DND-41 (cell line): ENCODE measurements at places on chromosomes 5 and 9.
A peak's percentile ranks its signal among the peaks of the same experiment; 100 is the strongest.

DNA sequence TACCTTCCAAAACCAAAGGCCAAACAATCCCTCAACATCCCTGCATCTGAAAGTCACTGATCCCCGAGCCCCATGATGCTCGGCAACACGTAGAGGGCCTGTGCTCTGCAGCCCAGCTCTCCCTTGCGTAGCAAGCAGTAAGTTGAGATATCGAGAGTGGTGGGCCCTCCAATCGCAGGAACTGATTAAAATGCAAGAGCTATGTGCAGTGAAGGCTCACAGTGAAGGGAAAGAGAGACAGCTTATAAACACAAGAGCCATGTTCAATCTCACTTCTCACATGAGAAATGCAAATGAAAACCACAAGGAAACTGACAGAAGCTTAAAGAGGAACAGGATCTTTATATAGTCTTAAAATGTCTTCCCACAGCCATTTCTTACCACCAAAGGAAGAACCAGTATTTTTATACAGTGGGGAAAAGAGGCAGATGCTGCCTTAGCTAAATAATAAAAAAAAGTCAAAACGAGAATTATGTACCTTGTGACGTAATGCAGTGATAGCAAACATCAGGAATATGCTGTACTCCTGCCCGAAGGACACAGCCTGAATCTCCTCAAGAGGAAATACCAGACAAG is 24.6 kb downstream of the TTF1 start:
- no peak for DNase-seq

DNA sequence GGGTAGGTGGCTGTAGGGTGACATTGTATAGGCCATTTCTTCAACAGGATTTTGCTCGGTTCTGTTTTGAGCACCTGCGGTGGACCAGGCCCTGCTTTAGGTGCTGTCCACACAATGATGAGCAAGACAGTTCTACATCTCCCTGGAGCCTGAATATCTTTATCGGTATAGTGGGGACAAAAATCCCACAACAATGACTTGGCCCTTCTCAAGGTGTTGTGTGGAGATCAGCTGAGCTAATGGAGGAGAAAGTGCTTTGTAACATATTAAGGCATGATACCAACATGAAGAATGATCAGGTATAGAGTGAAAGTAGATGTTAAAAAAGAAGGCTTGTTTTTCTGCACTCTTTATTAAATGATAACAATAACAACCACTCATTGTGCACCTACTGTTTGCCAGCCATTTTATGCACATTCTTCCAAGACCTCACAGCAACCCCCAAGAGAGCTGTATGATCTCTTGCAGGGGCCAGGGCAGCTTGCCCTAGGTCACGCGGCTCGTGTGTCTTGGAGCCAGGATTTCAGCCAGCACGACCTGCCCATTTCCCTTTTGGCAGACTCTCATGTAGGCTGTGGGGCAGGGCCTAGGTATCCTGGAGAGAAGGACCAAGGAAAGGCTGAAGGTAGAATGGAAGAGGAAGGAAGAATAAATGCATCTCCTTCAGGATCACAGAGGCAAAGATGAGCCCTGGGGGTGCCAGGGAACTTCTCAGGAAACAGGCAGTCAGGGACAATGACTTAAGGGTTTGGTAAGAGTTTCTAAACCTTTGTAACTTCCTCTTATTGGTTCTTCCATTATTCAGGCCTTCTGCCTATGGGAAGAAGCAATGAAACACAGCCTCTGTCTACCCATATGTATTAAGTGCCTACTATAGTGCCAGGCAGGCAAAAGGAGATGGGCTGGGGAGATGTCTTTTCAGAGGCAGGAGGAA is 50.0 kb upstream of the PPARGC1B start:
- DNase-seq = no peak

DNA sequence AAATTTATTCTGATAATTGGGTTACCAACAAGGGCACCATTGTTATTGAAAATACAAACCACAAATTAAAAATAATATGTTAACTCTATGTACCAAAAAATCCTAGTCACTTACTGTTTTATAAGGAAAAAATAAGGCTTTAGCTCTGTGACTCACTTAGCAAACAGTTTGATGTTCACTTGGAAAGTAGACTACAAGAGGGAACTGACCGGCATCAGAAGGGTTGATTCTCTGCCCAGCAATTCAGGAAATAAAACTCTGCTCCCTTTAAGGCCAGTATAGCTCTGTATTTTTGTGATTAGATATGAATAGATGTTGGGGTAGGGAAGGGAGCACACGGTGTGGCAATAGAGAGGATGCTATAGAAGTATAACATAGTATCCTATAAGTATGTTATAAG is 671.3 kb downstream of the LRRC70 start:
- DNase-seq = no peak

GRCh38 chr5:142412581-142412980 is 87.8 kb upstream of the SPRY4 start:
- no peak for DNase-seq

DNA sequence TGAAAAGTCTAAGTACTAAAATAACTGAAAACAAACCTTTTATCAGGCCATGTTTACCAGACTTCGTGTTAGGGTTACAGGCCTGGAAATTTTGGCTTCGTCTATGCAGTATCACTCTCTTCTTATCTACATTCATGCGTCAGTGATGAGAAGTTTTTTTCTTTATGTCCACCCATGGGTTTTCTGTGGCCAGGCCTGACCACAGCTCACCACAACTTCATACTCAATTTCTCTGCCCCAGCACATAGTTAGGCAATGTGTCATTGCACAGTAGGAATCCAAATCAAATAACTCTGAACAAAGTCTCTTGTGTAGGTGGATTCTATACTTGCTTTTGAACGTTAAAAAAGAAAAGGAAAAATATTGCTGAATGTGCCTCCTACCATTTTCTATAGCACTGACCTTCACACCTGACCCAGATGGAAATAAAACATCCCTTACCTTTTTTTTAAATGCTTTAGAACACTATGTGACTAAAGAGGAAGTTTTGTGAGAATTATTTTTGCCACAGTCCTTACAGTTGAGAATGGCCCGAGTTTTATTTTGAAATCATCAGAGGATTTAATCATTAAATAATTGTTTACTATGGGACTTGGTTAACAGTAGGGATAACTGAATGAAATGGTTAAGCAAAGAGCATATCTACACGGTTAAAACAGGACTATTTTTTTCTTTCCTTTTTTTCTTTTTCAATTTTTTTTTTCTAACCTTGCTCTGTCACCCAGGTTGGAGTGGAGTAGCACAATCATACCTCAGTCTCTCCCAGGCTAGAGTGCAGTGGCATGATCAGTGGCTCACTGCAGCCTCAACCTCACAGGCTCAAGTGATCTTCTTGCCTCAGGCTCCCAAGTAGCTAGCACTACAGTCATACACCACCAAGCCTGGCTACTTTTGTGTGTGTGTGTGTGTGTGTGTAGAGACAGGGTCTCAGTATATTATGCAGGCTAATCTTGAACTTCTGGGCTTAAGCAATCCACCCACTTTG is 1247.0 kb upstream of the ACO1 start:
- no peak for DNase-seq

- no peak for DNase-seq
Measured at GRCh38 chr9:25700430-25700829, 22.2 kb upstream of the TUSC1 start.

DNA sequence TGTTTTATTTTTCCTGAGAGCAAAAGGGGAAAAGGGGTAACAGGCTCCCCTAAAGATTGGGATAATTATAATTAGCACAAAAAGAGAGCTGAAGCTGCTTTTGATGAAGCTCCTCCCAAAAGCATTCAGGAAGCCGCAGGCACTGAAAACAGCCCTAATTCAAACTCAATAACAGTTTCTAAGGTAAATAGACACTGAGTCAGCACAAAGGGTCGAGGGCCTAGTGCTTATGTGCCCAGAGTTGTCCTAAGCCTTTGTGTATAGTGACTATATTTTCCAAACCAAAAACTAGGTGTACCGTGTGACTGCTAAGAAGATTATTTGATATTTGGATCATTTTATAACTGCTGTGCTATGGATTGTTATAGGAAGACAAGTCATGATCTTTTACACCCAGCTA is 67.7 kb downstream of the HMHB1 start:
- no peak for DNase-seq

DNA sequence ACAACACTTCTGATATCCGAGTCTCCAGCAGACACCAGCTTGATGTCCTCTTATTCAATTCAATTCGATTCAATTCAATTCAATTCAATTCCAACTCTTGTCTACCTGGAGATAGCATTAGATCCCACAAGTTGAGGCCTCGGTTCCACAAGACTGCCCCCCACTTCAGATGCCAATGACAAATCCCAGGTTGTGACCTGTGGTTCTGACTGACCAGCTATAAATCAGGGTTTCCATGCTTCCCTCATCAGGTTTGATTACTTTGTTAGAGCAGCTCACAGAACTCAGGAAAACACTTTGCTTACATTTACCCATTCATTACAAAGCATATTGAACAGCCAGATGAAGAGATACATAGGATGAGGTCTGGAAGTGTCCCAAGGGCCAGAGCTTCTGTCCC is 82.6 kb downstream of the ALDH7A1 start:
- DNase-seq = no peak

- peak; percentile 45 for DNase-seq
Measured at GRCh38 chr9:136312436-136312835, 8.5 kb upstream of the CCDC187 start.

DNA sequence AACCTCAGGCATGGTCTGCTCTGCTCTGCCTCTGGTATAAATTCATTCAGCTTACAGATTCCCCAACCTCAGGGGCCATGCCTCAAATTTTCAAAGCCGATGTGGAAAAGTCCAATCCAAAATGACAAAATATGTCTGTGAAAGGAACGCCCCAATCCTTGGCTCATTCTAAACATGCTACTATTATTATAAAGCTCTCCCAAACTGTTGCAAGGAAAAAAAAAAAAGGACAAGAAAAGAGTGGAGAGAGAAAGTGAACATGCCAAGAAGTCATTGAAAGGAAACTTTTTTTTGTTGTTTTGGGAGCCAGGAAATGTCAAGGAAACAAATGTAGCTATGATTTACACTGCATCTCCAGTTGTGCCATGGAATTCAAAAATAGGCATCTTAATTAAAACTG is 3.8 kb downstream of the COL23A1 start:
- DNase-seq = no peak

DNA sequence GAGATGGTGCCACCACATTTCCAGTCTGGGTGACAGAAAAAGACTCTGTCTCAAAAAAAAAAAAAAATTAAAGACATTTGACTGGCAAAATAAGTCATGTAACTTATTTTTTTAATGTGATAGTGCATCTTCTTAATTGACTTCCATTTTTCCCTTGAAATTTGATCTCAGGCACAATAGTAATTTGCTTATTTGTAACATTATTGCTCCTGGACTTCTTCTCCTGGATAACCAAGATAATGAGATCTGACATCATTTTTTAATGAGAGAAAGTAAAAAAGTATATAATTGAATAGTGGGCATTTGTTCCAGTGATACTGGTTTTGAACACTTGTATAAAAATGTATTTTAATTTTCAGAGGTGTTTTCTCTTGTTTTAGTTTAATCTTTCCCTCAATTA is 3.5 kb downstream of the ARHGEF28 start:
- DNase-seq = no peak
